ENCODE measurements at places on chromosomes 4 and X.

DNA sequence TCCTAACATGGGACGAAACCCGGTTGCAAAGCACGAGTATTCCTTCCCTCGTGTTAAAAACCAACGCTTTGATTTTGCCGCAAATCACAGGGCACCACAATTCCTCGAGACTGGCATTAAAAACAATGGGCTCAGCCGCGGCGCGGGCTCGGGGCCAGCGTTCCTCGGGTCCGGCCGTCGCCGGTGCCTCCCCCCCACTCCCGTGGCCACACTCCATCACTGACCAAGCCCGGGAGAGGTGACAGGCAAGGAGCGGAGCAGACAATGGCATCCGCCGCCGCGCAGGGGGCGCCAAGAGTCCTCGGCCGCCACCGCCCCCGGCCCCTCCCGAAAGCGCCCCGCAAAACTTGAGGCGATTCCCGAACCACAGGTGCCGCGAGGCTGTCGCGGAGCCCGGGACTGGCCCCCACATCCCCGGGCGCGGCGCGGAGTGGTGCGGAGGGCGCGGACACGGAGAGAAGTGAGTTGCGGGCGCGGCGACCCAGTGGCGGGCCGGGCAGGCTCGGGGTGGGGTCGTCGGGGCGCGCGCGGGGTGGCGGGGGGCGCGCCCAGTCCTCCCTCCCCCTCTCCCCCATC lies 445 bp downstream of the AP1S2 start:
- DNase-seq: no peak

GRCh38 chrX:6968231-6968630 lies 179.3 kb upstream of the STS start:
- DNase-seq: no peak

DNA sequence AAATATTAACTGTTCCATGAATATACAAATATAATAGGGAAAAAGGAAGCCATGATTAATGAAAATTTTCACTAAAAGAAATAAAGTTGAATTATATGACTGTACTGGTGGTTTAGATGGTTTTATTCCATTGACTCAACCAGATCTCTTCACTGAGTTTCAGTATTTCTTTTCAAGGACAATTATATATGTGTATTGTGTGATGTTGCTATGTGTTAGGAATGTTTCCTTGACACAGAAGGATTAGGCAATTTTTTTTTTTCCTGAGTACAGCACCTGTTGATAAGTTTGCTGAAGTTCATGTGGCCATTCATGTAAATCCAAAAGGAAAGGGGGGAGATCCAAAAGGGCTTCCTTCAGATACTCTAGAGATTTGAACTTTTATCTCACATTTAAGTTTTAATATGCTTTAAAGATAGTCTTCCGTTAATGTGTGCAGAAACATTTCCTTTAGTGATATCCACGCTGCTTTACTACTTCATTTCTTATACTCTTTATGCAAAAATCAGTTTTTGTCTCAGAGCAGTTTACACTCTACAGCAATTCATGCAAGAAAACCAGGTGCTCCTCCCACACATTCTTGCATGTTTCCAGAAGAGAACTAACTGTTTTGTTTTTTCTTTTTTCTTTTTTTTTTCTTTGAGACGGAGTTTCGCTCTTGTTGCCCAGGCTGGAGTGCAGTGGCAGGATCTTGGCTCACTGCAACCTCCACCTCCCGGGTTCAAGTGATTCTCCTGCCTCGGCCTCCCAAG lies 249.1 kb downstream of the RPA4 start:
- DNase-seq: no peak

DNA sequence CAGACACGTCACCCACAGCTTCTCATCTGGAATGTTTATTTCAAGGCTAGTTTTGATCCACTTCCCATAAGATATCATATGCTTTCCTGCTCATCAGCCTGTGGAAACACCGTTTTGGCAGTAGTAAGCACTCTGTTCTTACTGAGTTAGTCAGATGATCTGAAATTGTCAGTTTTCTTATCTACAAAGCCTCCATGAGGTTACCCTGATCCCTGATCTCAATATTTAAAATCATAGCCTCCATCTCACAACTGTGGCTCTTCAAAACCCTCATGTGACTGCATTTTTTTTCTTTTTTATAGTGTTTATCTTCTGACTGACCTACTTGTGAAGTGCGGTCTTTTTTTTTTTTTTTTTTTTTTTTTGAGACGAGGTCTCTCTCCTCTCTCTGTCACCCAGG lies 22.7 kb downstream of the BST1 start:
- DNase-seq: no peak

- peak; percentile 38 for DNase-seq
Measured at GRCh38 chr4:67725981-67726380, 25.0 kb upstream of the UBA6 start.

GRCh38 chrX:22247169-22247568 lies 25.5 kb upstream of the CBLL2 start:
- peak; percentile 37 for DNase-seq

DNA sequence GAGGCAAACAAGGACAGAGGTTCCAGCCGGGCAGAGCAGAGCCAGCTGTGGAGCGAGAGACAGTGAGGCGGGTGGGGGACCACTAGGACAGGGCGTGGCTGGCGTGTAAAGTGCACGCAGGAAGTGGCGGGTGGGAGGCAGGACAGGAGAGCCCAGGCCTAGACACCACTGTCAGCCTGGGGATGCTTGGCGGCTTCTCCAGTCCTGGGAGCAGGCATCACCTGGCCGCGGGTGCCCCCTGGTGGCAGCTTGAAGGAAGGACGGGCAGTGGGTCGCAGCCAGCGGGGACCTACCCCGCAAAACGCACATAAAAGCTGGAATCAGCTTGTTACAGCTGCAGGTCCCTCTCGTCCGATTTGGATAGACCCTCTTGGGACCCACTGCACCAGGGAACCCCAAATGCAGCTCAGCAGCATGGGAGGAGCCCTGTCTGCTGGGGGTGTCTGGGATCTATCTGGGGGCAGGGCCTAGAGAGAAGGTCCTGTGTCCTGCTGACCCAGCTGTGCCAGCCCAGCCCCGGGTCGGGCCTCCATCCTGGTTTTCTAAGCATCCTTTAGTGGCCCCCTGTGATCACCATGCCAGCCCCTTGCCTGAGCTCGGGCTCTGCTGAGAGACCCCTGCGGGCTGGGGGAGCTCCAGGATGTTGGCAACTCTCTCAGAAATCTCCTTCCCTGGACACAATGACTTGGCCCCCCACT lies 57.7 kb downstream of the WFS1 start:
- no peak for DNase-seq

DNA sequence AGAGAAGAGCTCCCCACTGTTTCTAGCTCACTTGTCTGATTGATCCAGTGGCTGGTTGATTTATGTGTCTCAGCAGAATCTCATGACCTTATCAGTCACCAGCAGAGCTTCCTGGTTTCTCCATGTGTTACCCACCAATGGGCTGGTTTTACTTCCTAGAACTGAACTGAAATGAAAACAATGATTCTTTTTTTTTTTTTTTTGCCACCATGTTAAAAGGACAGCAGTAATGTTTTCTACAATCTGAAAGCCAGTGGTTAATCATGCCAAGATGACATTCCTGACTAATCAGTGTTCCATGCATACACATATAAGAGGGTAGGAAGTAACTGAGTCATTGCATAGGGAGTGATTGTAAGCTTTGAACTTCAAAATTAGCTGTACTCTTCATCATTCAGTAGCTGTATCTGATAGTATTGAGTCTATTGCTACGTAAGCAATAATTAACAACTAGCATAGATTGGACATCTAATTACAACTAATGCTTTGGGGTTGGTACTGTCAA lies 67.7 kb downstream of the SLC4A4 start:
- no peak for DNase-seq

GRCh38 chr4:101864660-101865059 lies 74.1 kb downstream of the BANK1 start:
- DNase-seq: no peak

GRCh38 chrX:15016051-15016450 lies 142.8 kb downstream of the MOSPD2 start:
- DNase-seq: no peak

DNA sequence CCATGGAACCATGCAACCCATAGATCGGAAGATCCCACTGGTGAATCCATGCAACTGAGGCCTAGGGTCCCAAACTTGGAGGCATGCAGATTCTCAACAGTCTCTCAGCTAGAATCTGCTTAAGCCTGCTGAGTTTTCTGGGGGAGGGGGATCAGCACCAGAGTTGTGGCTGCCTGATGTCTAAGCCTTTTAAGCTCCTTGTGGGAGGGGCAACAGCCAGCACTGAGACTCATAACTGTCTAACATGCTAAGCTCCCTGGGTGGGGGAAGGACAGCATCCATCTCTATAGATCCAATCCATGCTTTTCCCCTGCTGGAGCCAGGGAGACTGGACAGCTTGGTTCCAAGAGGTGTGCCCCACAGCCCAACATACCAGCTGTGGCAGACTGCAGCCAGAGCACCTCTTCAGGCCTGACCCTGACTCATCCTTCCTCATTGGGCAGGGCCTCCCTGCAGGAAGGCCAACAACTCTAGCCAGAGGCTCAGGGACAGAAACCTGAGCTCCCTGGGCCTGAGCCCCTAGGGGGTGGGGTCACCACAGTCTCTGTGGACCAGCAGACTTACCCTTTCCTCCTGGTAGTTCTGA lies 300.1 kb upstream of the SLC7A11 start:
- DNase-seq: no peak

GRCh38 chr4:82755650-82756049 lies 42.9 kb downstream of the SCD5 start:
- no peak for DNase-seq

DNA sequence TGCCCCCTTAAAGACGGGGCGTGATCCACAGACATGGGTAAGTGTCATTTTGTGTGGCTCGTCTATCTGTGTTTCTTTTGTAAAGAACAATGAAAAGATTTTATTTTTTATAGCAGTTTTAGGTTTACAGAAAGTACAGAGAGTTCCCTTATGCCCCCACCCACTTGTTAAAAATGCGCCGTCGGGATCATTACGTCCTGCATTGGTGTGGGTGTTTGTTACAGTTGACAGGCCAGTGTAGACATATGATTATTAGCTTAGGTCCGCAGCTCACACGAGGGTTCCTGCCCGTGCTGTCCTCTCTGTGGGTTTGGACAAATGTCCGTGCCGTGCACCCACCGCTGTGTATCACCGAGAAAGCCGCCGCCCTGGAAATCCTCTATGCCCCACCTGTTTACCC lies 50.5 kb downstream of the RGS12 start:
- no peak for DNase-seq

GRCh38 chrX:120282697-120283096 lies 28.6 kb downstream of the TMEM255A start:
- no peak for DNase-seq

GRCh38 chr4:174422893-174423256 lies 99.4 kb downstream of the HPGD start:
- DNase-seq: no peak

DNA sequence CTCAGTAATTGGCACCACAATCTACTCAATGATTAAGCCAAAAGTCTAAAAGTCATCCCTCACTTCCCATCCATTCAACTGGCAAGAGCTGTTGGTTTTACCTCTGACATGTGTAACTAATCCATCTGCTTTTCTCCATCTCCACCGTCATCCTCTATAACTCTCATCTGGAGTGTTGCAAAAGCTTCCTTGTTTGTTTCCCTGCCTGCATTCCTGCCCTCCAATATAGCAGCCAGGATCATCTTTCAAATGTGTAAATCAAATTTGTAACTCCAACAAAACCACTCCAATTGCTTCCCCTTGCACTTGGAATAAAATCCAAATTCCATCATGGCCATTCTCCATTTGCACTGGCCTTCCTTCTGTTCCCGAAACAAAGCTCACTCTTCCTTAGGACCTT lies 4.3 kb upstream of the PLAC8 start:
- no peak for DNase-seq

GRCh38 chr4:146059865-146060264 lies 115.7 kb upstream of the LSM6 start:
- no peak for DNase-seq

DNA sequence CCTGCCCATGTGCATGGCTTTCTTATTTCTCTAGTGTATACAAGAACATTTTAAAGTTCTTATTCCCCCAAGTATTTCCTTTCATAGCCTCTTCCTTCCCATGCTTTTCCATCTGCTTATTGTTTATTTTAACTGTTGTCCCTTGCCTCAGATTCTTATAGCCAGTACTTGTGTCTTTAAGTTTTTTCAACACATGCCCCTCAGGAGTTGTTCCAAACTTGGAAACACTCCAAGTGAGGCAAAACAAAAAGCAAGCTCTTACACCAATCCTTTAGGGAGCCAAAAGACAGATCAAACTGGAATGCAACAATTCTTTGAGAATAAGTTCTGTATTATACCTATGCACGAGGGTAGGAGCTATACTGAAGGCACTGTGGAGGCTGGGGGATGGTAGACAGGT lies 222.0 kb upstream of the STK26 start:
- DNase-seq: no peak

GRCh38 chr4:182578402-182578801 lies 335.2 kb downstream of the TENM3 start:
- DNase-seq: peak; percentile 67

- DNase-seq: no peak
Measured at GRCh38 chr4:184406958-184407391, 67.4 kb downstream of the IRF2 start.

GRCh38 chr4:152655272-152656129 lies 24.3 kb downstream of the TMEM154 start:
- DNase-seq: no peak

- no peak for DNase-seq
Measured at GRCh38 chr4:183256756-183257385, 63.2 kb downstream of the CLDN22 start.

DNA sequence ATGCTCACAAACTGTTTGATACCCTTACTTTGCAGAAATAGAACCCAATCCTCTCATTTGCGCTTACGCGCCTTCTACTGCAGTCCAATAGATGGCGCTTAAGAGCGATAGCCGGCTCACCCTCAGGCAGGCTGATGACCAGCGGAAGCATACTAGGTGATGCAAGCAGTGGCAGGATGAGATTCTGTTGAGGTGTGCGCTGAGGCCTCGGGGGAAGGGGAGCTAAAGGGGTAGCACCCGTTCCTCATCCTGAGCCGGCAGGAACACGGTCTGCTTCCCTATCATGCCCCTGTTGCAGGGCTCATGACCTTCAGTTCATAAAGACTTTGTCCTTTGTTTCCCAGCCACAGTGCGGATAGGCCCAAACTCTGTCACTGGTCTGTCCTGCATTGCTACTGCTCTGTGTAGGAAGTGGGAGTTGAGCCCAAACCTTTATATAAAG lies 628.9 kb downstream of the TLL1 start:
- DNase-seq: no peak

DNA sequence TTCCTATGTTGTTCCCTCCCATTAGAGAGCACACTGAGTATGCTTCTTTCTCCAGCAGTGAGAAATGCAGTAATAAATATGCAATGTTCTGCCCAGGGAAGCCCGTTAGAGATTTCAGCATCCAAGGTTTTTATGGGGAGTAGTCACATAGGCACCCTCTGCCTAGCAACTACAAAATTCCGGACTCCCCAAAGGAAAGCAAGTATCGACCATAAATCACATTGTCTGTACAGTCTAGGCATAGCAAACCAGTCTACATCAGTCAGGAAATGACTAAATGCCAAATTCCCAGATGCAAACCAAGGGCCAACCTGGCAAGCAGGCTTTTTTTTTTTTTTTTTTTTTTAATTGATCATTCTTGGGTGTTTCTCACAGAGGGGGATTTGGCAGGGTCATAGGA lies 34.8 kb downstream of the GPR101 start:
- no peak for DNase-seq

- no peak for DNase-seq
Measured at GRCh38 chr4:108204518-108204917, 35.8 kb upstream of the LEF1 start.
